ENCODE measurements at places on chromosomes 13 and 19.

DNA sequence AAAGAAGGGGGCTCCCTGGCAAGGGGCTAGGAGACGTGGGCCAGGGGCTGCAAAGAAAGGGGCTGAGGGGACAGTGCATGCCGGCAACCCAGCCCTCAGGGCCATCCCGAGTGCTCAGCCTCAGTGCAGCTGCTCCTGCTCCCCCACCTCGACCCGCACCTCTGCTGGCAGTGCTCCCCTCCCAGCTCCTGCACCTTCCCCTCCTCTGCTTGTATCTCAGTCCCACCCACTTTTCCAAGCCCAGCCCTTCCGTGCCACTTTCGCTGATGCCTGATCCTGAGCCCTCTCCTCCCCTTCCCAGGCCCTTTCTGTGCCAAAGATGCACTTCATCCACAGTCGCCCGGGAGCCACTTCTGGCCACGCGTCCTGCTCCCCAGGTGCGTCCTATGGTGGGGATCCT lies 69.9 kb upstream of the KCTD15 start:
- no peak for DNase-seq

DNA sequence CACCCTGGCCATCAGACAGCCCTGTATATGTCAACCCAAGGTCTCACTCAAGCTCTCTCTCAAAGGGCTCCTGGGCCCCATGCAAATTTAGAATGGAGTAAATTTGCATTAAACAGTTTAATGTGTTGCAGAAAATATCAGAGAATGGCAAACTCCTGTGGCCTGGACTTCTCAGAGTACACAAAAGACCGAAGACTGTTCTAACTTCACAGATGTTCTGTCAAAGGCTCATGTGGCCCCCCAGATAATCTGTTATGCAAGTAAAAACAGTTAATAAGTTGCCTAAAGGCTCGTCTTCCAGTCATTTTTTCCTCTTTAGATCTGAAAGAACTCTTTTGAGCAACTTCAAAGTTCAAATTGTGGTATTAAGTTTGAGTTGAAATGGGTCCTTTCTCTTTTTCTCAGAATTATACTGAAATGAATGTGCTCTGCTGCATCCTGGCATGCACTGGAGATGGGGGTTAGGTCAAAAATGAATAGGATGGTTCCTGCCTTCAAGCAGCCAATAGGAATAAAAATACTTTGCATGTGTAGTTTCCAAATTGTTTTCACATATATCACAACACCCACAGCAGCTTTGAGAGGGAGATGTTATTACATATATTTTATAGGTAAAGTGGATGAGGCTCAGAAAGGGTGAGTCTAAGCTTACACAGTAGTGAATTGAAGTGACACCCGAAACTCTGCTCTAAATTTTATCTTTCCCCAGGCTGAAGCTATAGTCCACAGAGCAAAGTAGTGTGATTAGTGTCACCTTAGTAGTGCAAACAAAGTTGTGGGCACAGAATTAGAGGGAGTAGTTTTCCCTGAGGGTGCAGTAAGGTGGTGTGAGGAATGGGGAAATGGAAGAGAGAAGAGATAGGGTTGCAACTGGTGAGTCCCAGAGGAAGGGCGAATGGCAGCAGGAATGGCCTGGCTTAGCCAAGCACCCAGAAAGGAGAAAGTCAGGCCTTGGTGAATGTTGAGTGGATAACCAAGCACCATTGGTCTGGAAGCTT lies 205.0 kb upstream of the RFC3 start:
- DNase-seq, result no peak

DNA sequence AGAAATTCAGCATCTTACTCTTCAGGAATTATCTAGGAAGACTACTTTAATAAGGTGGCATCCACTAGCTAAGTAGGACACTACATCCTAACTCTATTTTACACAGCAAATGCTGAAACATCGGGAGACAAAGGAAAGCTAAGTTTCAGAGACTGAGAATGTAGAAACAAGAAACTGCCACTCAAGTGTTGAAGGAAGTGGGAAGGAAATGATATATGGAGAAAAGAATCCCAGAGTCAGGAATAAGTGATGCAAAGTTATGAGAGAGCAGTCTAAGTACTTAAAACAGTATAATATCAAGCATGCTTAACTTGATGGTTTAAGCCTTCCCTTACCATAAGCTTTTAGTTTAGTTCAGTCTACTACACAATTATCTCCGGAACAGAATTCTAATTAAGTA lies 52.4 kb downstream of the RBM26 start:
- DNase-seq, result no peak

DNA sequence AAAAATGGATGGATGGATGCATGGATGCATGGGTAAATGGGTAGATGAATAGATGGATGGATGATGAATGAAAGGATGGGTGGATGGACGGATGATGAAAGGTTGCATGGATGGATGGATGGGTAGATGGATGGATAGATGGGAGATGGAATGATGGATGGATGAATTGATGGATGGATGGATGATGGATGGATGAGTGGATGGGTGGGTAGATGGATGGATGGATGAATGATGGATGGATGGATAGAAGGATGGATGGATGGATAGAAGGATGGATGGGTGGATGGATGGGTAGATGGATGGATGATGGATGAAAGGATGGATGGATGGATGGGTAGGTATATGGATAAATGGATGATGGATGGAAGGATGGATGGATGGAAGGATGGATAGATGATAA lies 115.1 kb upstream of the LSM14A start:
- DNase-seq, result no peak

GRCh38 chr19:12754465-12755196 lies 3.0 kb downstream of the BEST2 start:
- no peak for DNase-seq

GRCh38 chr13:40114305-40114896 lies 458.9 kb downstream of the COG6 start:
- no peak for DNase-seq

DNA sequence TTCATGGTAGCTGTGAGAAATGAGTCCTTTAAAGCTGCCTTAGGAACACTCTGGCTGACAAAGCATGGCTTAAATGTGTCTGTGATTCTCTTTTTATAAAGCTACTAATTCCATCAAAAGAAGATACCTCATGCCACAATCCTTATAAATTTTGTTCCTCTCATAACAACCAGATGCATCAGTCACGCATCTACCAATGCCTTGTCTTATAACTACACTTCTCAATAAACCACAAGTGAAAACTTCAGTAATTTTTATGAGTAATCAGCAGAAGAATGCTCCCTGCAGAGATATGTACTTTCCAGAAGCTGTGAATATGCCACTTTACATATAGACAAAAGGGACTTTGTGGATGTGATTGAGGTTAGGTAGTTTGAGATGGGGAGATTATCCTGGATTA lies 147.8 kb downstream of the SUCLA2 start:
- no peak for DNase-seq

- peak; percentile 42 for DNase-seq
Measured at GRCh38 chr19:40578442-40578908, 1.8 kb downstream of the SHKBP1 start.

DNA sequence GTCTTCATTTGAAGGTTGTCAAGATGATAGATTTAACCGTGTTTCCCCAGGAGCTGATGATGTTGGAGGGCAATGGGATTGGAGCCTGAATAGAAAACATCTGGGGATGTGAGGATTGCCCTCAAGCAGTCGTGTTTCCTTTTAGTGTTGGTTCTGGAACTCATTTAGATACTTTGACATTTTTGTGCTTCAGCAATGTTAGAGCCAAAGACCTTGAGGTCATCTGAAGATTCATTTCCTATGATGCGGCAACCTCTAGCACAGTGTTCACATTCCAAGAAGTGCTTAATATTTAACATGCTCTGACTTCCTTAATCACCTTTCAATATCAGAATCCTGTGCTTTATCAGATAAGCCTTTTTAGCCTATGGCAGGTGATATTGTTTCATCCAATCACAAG lies 82.7 kb downstream of the SLC10A2 start:
- no peak for DNase-seq

GRCh38 chr13:106700439-106700838 lies 132.5 kb upstream of the ARGLU1 start:
- no peak for DNase-seq

DNA sequence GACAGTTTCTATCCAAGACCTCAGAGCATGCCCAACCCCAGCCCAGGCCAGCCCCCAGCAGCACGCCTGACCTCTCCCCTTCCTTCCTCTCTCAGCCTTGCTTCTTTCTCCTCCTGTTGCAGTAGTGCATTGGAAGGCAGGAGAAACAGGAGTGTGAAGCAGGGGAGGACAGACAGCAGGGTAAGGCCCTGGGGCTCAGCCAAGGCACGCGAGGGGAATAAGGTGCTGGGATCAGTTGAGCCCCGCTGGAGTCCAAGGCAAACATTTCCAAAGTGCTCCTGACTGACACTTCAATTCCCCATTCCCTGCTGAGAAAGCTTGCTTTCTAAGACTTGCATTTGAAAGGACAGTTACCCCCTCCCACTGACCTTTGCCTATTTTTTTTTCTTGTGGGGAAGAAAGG lies 73.1 kb upstream of the OLFM4 start:
- no peak for DNase-seq

DNA sequence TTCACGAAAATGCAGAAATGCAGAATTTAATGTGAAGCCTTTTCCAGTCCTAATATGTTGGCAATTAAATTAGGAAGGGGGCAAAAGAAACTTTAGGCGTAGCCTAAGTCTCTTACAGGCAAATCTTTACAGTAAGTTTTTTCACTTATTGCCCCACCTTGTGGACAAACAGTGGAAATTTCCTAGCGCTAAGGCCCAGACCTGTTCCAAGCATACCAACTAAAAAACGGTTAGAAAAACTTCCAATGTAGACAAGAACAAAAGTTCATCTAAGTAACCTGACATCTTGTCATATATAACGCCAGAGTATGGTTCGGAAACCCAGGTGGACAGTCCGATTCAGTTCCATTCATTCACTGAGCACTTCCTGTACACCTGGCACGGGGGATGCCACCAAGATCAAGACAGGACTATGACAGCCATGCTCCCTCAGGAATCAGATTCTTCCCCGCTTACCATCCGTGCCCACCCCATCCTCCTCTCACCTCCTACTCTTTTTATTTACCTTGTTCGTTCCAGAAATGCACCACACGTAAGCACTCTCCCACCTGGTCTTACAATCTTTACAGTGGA lies 4.9 kb downstream of the ZAR1L start:
- DNase-seq, result peak; percentile 71

- peak; percentile 69 for DNase-seq
Measured at GRCh38 chr19:16836115-16837034, 7.2 kb downstream of the SIN3B start.

GRCh38 chr13:80338781-80339562 lies 2.0 kb downstream of the SPRY2 start:
- peak; percentile 40 for DNase-seq

DNA sequence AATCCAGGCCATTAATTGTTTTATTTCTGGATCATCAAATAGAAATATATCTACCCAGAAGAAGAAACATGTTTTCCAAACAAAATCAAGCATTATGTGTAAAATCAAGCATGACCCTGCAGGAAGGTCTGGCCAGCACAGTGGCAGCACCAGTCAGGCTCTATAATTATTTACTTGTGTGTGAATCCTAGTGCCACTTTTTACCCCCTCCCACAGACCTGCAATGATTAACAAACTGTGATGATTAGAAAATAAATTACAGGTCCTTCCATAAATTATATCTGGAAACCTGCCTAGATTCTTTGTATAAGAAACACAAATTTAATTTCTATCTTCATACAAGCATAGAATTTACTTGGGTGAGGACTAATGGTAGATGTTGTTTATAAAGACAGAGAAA lies 186.1 kb downstream of the GPC6 start:
- no peak for DNase-seq

- DNase-seq, result no peak
Measured at GRCh38 chr19:49758292-49758691, 4.8 kb downstream of the TSKS start.

Data from B cell (primary cell).